Myocyte (in vitro differentiated cells): ENCODE measurements at places on chromosomes 5 and 9. TPM values are rescaled to one million over a fixed set of nuclear protein-coding genes. Genes with fewer than 3 reads are reported as not detected.

DNA sequence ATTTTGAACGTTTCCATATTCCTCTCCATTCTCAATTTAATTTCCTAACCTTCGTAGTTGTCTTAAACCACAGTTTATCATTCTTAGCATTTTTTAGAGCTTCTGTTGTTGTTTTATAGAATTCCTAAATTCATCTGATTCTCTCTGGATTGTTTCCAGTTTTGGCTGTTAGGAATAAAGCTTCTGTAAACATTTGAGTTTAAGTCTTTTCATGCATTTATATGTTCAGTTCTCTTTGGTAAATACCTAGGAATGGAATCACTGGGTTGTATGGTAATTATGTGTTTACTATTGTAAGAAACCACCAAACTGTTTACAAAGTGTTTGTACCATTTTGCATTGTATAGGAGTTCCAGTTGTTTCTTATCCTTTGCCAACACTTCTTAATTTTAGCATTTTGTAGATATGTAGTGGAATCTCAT is 29.7 kb downstream of the GPR21 start:
- DNase-seq, result peak; percentile 50

The SNCAIP gene
- 0.21 TPM in 1 of 2 replicates, not detected in the other for total RNA-seq

The DPH7 gene
- total RNA-seq, result 30.6 and 38.9 TPM in 2 replicates

The OBP2B gene
- not detected in 2 replicates for total RNA-seq

GRCh38 chr5:175021841-175022625 is 297.7 kb downstream of the MSX2 start:
- no peak for DNase-seq

DNA sequence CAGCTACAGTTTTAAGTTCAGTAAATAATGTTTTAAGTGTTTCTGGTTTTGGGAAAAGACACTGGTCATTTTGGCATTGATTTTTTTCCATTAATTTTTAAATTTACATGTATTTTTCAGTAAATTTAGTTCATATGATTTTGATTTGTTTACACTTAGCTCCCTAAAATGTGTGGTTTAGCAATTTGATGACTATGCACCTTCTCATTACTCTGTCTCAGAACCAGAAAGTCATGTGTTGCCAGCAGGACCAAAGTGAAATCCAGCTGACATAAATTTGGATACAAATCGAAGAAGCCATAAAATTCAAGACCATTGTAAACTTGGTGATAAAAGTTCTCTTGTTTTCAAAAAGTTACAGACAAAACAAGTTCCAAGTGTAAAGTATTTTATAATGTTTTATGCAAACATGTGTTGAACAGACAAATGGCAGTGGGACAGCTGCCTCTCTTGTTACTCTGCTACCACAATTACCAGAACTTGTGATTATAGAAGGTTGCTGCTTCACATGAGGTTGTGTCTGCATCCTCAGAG is 354.8 kb downstream of the NR2F1-AS1 start:
- peak; percentile 69 for DNase-seq
